AG10803 (cell line): ENCODE measurements at places on chromosomes 6 and 20.

GRCh38 chr6:170090561-170090960, 200.3 kb downstream of the DLL1 start:
- no peak for DNase-seq

- DNase-seq, result peak; percentile 87
Measured at GRCh38 chr6:84411060-84411629, 183.7 kb upstream of the CEP162 start.

GRCh38 chr6:144660561-144661115, 375.5 kb downstream of the UTRN start:
- no peak for DNase-seq

GRCh38 chr6:49966334-49966733, 2.4 kb upstream of the DEFB114 start:
- no peak for DNase-seq

GRCh38 chr6:43170417-43170930, 595 bp upstream of the SRF start:
- no peak for DNase-seq

DNA sequence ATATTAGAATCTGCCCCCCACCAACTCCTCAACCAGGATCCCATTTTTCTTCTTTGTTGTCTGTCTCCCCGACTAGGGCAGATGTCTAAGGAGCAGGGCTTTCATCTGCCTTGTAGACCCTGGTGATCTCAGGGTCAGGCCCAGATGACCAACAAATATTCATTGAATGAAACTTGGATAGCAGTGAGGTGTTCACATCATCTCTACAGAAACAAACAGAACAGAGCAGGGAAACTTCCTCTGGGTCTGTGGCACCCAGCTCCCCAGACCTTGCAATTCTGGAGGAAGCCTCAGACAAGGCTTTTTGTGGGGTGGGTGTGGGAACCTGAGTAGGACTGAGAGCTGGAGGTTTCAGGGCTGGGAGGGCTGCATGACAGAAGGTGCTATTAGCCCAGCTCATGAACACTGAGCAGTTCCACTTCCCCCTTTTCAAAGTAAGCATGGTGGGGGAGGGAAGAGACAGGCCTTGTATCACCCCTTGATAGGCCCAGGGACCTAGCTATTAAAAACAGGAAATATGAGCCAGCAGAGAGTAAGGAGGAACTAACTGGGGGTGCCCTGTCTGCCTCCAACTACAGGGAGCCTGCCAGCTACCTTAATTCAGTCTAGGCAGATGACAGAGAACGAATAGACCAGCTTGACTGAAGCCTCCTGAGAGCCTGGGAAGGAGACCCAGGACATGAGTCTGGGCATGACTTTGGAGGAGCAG, 37.3 kb upstream of the TOP1 start:
- no peak for DNase-seq

GRCh38 chr6:24052590-24052961, 73.4 kb upstream of the NRSN1 start:
- DNase-seq, result no peak

GRCh38 chr20:21141825-21142224, 15.9 kb downstream of the KIZ start:
- no peak for DNase-seq

- no peak for DNase-seq
Measured at GRCh38 chr6:136887953-136888352, 34.1 kb upstream of the SLC35D3 start.
